ENCODE measurements at places on chromosomes 4 and X.

DNA sequence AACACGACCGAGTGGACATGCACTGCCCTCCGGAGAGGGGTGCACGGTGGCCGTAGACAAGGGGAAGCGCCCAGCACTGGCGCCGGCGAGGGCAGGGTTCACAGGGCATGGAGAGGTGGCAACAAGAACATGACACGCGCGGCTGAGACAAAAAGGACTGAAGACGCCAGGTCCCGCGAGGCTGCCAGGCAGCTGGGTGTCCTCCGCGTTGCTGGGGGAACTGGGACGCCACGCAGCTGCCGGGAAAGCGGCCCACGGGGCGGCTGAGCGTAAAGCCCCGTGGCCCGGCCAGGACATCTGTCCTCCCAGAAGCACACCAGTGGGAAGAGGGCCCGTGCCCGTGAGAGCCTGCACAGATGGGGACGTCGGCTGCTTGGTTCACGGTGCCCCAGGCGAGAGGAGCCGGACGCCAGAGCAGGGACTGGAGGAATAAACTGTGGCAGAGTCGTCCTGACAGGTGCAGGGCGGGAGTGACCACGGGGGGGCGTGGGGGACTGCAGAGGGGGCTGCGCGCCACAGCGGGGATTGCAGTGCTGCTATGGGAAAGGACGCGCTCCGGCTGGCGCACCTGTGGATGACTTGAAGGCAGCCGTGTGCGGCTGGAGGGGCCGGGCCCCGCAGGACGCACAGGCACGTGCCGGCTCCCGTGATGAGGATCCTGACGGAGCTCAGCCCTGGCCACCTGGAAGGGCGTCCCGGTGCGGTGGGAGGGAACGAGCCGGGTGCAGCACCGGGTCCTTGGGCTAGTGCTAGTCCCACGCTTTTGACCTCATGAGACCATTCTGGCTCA is 32.1 kb upstream of the GTPBP6 start:
- no peak for DNase-seq

DNA sequence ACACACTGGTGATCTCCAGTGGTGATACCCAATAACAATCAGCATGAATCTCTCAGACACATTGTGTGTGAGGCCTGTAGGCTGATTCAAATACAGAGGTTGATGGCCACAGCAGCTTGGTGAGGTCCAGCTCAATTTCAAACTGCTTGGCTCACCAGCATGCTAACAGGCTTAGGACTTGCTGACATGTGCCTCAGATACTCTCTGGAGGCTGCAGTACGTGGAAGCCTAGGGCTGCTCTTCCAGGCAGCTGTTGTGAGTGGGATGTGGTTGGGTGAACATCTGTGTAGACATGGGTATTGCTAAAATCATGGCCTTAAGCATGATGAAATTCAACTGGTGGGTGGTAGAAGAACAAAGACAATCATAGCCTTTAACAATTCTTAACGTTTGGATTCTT is 4.3 kb downstream of the CXCL9 start:
- DNase-seq = no peak

GRCh38 chr4:107255114-107255513 is 219.0 kb upstream of the DKK2 start:
- DNase-seq = no peak

- no peak for DNase-seq
Measured at GRCh38 chrX:49059201-49059600, 402 bp downstream of the CCDC120 start.

Measured in T-cell (primary cell).